ENCODE measurements at places on chromosomes 5 and 9.

DNA sequence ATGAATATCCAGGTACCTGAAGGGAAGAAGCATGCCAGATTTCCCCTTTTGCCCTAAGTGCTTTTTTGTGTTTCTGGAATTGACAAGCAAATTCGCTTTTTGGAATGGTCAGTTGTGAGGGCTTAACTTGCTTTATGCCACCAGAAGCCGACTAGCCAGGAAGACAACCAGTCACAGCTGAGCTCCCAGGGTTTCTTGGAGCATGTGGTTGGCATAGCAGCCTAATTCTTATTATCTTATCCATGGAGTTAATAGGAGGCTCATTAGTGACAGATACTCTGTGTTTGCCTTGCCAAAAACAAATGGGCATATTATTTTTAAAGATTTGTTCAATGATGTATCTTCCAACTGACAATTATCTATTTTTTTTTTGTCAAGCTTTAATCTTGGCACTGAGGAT, 500.7 kb downstream of the PTPRD start:
- no peak for DNase-seq

GRCh38 chr5:59391576-59391975, 501.9 kb downstream of the PDE4D start:
- DNase-seq = no peak

GRCh38 chr9:106468431-106468830, 394.5 kb upstream of the ZNF462 start:
- DNase-seq = no peak

DNA sequence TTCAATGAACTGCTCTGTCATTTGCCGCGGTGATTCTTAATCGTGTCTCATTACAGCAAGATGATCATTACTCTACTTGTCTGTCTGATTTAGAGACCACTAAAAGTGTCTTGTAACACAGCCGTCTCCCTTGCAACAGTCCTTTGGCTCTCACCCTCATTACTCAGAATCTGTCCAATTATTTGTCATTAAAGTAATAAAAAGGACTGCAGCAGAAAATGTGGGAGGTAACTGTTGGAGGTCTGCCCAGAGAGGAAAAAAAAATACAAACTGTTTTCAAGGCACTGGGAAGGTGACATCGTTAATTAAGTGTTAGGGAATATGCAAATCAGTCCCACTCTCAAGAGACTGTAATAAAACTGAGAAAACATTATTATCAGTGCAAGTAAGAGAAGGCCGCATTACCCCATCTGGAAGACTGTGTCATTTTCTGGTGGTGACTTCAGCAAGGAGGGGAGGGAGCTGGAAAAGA, 281.0 kb downstream of the RASEF start:
- DNase-seq = no peak
